Skin of body (tissue), 3 donors: ENCODE measurements at places on chromosomes 4 and X.

GRCh38 chr4:80321776-80322175, 13.8 kb upstream of the CFAP299 start:
- no peak for DNase-seq

- DNase-seq: no peak
These were observed 72.0 kb downstream of the FAT1 start for GRCh38 chr4:186651624-186652023.

DNA sequence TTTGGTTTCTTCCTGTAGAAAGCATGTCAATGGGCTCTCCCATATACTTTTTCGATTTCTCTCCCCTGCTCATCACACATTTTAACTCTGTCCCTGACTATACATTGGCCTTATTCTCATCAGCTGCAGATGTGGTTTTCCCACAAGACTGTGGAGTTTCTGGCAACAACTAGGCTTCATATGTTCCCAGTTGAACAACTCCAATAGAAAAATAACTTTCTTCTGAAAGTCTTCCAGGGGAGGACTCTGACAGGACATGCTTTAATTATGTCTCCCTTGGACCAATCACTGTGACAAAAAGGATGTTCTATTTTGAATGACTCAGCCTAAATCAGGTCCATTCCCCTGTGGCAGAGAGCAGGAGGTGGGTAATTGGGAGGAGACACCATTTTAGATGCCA, 28.1 kb downstream of the SPANXC start:
- no peak for DNase-seq

DNA sequence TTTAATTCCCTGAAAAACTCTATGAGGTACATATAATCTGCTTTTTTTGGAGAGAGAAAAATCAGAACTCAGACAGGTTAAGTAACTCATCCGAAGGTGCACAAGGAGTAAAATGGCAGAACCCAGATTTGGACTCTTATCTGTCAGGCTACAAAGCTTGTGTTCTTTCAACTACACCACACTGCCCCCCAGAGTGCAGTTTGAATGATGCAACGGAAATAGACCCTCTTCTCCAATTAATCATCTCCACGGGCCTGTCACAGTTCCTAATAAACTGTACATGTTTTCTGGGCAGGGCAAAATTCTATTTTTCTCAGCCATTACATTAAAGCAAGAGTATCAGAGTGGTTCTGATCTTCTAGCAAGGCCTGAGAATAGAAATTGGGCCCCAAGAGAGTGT, 35.3 kb upstream of the DCX start:
- DNase-seq: no peak

GRCh38 chr4:26028793-26029567, 115.0 kb downstream of the SMIM20 start:
- DNase-seq: peak; percentile 42

DNA sequence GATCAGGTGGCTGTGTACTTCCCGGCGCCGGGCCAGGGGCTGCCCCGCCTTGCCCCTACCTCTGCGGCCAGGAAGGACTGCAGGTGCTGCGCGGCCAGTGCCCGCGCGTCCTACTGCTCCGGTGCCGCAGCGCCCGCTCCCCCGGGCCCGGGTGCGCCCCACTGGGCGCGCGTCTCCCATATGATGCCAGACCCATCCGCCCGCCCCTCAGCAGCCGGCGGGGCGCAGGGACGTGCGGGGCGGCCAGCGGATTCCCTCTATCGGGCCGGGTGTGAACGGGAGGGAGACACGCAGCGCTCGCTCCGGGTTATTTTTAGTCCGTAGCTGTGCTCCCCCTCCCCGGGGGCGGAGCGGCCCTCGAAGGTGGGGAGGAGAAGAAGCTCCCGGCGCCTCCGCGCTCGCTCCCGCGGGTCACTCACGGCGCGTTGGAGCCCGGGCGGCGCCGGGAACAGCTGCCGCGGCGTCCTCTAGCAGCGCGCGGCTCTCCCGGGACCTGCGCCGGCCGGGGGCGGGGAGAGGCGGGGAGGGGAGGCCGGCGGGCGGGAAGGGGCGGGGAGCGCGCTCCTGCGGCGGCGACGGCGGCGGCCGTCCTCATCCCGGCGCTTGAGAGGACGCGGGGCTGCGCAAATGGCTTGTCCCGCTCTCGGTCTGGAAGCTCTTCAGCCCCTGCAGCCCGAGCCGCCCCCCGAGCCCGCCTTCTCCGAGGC, 103.6 kb downstream of the UCHL1 start:
- peak; percentile 36 for DNase-seq

DNA sequence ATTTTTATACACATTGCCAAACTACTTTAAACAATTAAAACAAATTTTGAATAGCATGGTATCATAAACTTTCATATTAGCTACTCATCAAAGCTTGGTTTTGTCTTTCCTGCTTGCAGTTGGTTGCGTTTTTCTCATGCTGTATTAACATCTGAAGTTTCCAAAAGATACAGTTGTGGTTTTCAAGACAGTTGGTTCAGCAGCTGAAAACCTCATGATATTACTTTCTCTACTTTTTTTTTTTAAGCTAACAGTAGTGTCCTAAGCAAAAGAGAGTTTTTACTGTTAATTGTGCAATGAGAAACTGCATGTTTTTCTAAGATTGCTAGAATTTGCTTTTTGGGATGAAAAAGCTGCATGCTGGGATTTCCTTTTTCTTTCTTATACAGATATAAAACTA, 15.2 kb downstream of the RUFY3 start:
- no peak for DNase-seq

- DNase-seq: no peak
These were observed 56.8 kb downstream of the CXCL13 start for GRCh38 chr4:77662396-77662795.

- DNase-seq: no peak
These were observed 40.1 kb upstream of the SPOCK3 start for GRCh38 chr4:167274351-167274750.

- no peak for DNase-seq
These were observed 26.6 kb downstream of the ZRSR2 start for GRCh38 chrX:15816886-15817285.

GRCh38 chr4:55524844-55525571, 21.7 kb downstream of the CLOCK start:
- DNase-seq: no peak

DNA sequence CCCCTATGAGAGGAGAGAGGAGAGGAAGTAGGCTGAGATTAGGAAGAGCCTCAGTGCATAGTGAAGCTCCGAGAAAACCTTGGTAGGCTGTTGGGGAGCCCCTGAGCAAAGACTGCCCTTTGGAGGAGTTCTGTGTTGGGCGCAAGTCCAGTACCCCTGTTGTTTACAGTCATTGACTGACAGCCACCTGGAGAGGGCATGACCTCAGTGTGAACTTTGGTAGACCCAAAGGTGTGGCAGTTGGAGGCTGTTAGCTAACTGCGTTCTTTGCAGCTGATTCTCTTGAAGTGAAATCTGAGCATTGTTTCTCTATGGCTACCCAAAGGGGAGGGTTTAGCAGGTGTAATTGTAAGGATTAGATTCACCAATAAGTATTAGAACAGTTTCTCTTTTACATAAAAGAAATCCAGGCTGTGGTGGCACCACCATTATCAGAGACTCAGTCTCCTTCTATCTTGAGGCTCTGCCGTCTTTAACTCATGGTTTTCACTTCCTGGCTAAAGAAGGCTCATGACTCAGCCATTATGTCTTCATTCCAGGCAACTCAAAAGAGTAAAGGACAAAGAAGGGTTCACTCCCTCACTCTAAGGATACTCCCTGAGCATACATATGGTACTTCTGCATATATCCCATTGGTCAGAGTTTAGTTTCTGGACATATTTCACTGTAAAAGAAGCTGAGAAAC, 33.4 kb downstream of the ANXA3 start:
- no peak for DNase-seq

- DNase-seq: no peak
These were observed 673.1 kb upstream of the CPEB2 start for GRCh38 chr4:14329228-14329627.

DNA sequence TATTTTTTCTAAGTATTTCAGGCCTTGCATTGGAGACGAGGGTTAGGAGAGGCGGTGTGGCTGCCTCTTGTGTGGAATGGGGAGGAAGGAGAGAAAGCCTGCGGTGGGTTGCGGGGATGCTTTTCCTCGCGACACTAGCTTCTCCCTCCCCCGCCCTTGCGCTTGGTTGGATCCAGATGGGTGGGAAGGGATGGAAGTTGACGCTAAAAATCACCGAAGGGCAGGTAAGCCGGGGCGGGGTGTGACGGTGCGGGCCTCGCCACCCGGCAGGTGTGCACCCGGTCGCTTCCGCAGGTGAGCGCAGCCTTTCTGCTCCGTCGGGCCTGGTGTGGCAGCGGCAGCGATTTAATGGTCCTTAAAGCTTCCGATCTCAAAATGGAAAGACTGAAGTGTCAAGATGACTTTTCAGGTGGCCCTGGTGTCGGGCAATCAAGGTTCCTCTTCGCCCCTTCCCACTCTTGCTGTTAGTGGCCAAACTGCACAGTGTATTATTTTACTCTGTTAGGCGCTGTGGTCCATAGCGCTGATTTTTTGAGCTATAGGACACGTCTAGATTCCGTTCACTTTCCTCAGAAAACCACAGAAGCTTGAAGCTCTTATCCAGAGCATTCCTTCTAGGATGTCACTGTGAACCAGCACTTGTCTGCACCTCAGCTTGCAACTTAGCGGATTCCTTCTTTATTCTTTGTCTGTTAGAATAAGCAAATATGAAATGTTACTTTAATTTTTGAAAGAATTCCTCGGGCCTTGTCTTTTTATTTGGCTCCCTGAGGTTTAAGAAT, 765 bp downstream of the ENOPH1 start:
- DNase-seq: no peak

DNA sequence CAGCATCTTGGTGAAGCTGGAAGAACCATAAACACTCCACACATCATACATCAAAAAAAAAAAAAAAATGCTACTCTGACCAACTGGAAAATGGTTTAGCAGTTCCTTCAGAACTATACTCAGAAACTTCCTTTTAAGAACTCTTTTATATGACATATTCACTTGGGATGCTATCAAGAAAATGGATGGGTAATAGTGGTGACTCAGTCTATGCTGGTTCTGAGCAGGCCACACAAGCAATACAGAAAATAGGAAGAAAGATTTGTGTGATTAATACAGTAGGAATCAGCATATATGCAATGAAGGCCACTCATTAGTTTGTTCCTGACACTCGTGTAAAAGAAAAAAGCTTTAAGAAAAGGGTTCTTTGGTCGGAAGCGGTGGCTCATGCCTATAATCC, 123.5 kb upstream of the FAT4 start:
- DNase-seq: no peak

DNA sequence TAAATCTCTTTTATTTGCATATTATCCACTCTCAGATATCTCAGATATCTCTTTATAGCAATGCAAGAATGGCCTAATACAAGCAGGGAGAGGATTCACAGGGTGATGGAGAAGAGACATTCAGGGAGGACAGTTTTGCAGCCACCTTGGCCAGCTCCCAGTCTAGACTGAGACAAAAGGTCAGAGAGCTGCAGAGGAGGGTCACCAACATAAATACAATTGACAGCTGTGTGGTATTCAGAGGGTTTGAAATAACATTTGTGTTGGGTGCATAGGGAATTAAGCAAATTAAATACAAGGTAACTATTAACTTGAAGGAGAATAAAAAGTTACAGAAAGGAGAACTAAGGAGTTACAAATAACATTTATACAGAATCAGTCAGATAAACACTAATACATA, 189.5 kb upstream of the TAPT1 start:
- DNase-seq: no peak

- no peak for DNase-seq
These were observed 145.4 kb downstream of the REELD1 start for GRCh38 chr4:146359771-146360170.

GRCh38 chr4:45188501-45188900, 462.1 kb upstream of the GNPDA2 start:
- DNase-seq: no peak

DNA sequence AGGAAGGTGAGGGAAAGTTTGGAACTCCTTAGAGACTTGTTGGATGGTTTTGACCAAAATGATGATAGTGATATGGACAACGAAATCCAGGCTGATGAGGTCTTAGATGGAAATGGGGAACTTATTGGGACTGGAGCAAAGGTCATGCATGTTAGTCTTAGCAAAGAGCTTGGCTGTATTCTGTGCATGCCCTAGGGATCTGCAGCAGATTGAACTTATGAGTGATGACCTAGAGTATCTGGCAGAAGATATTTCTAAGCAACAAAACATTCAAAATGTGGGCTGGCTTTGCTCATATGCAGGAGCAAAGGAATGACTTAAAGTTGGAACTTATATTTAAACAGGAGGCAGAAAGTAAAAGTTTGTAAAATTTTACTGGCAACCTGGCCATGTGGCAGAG, 489.3 kb upstream of the DIPK2B start:
- no peak for DNase-seq

GRCh38 chrX:37753384-37753783, 26.5 kb upstream of the CYBB start:
- no peak for DNase-seq

DNA sequence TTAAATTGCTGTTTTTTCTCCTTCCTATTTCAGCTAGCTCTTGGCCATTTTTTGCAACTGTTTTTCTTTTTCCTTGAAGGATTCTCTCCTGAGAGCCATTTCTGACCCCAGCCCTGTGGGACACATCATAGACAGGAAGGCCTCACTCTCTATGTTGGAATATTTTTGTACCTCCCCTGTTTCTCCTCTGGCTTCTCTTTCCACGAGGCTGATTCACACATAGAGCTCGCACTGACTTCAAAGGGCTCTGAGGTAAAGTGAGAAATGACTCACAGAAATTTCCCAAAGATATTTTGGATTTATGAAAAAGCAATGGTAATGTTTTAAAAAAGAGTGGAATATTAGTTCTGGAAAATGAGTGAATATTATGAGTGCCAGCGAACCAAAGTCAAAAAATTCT, 181.7 kb upstream of the IGFBP7 start:
- no peak for DNase-seq

DNA sequence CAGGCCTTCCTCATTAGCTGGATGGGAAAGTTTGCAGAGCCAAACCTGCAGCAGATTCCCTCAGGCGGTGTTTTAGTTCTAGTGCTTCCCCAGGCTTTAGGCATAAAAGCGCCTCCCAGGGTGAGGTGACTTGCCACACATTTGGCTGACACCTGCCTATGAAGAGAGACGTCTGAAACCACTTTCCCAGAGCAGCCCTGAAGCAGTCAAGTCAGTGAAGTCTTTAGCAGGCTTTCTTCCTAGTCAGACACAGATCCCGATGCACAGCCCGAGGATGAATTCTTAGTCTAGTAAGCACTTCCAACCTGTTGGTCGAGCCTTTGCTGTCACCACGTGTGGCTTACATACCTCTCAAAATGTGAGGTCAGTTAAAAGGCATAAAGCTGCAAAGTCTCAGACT, 484.1 kb downstream of the SMARCA1 start:
- DNase-seq: no peak

- DNase-seq: no peak
These were observed 115.6 kb downstream of the FHIP1A start for GRCh38 chr4:151524610-151525009.

GRCh38 chrX:112641449-112641848, 38.3 kb downstream of the LHFPL1 start:
- DNase-seq: no peak

DNA sequence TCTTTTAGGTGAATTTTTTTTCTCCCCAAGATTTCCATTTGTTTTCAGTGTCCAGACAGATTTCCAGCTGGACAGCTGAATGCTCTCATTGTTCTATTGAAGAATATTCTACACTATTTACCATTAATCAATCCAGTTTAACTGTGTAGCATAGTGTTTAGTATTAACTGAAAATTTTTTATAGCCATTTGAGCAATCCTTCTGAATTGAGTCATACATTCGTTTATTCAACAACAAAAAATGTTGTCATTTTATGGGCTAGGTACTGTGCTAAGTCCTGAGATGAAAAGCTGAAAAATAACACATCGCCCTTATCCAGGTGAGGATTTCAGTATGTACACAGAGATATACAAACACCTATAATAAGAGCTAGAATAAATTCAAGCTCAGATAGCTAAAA, 223.3 kb downstream of the COL25A1 start:
- no peak for DNase-seq
